Diencephalon (tissue), 1 donor: ENCODE measurements at places on chromosomes 3 and 15. TPM values are rescaled to one million over a fixed set of nuclear protein-coding genes. Genes with fewer than 3 reads are reported as not detected.

Gene GOLGA8T
- 0.69 TPM for total RNA-seq

Gene ABHD17C
- 20.8 TPM for total RNA-seq

Gene SAMMSON
- total RNA-seq = 0.23 TPM

Gene SLC9C1
- total RNA-seq = 0.23 TPM

Gene TJP1
- 74.3 TPM for total RNA-seq

Gene MYD88
- total RNA-seq = 3.2 TPM

Gene THAP10
- total RNA-seq = 6.0 TPM

Gene KBTBD13
- total RNA-seq = not detected

Gene SYNPR
- total RNA-seq = 105 TPM

Gene CD96
- total RNA-seq = not detected

Gene PTH1R
- 4.2 TPM for total RNA-seq

Gene TRH
- 29.1 TPM for total RNA-seq

Gene APOD
- total RNA-seq = 10.6 TPM

Gene DUOX2
- under 0.01 TPM for total RNA-seq

Gene SNTN
- total RNA-seq = 2.3 TPM

Gene SHC4
- 10.1 TPM for total RNA-seq
